Mesendoderm (in vitro differentiated cells): ENCODE measurements at places on chromosomes 16 and 17.

GRCh38 chr17:332558-333322, 19.9 kb downstream of the RPH3AL start:
- peak; percentile 62 for DNase-seq

GRCh38 chr17:47224966-47225365, 15.8 kb downstream of the MYL4 start:
- DNase-seq = no peak

DNA sequence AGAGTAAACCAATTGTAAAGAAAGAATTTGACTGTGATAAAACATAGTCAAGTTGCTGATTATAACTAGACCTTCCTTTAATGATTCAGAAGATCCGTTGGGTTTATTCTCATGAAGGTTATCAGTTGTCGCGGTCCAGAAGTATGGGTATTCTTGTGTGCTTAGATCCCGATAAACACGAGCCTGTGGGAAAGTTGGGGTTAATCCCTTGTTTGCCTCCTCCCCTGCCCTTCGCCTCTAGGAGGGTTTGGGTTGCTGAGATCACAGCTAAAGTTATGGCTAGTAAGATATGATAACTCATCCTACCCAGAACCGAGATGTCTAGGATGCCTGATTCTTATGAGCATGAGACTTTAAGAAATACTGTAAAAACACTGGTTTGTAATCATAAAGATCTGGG, 66.8 kb downstream of the GPRC5B start:
- DNase-seq = no peak

DNA sequence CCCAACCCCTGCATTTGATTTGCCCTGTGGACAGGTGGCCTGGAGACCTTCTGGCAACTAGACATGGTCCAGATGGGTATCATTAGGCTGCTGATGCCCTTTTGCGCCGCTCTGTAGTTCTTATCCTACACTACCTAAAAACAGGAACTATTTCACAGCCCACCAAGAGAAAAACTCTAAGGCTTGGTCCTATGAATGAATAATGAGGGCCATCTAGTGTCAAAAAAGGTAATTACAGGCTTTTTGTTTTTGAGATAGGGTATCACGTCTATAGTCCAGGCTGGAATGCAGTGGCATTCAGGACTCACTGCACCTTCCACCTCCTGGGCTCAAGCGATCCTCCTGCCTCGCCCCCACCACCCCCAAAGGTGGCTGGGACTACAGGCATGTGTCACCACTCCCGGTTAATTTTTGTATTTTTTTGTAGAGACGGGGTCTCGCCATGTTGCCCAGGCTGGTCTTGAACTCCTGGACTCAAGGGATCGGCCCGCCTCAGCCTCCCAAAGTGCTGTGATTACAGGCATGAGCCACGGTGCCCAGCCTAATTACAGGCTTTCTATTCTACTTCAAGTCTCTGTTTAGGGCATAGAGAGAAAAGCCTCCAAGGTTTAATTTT, 20.9 kb downstream of the COIL start:
- DNase-seq = peak; percentile 80

DNA sequence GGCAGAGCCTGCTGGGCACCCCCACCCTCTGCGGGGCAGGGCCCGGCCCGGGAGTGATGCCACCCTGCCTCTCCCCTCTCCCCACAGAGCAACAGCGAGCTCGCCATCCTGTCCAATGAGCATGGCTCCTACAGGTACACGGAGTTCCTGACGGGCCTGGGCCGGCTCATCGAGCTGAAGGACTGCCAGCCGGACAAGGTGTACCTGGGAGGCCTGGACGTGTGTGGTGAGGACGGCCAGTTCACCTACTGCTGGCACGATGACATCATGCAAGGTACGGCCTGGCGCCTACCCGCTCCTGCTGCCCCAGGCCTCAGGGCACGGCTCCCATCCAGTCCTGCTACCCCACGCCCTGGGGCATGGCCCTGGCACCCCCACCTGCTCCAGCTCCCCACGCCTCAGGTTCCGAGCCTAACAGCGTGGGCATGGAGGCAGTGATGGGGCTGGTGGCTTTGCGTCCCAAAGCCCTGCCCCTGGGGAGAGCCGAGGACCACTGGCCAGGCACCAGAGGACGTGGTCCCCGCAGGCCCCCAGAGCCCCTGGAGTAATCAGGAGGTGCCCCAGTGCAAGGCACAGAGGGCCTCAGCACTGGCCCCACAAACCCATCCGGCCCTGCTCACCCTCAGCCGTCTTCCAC, 38.4 kb downstream of the TSC2 start:
- no peak for DNase-seq

GRCh38 chr16:57471852-57472664, 9.6 kb downstream of the POLR2C start:
- DNase-seq = no peak

DNA sequence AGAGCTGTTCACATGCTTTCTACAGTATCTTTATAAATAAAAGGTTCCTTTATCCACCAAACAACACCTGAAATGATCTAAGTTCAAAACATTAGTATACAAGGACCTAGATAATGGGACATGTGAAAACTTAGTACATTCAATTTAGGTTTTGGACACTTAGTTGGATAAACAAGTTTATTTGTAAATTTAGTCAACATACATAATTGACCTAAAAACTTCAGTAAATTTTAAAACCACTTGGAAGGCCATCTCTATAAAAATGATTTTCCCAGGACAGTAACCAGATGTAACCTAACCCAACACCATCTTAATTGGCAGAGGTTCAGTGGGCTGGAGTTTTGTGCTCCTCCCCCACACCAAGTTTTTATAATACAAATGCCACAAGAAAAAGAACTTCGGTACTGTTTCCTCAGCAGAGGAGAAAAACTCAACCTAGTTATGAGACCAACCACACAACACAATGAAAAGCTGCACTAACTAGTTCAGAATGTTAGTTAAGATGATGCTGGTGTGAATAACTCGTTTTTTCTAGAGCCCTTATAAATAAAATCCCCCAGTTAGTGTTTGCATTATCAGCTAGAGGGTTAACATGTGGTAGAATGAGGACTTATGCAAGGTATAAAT, 7.2 kb upstream of the UNK start:
- no peak for DNase-seq

DNA sequence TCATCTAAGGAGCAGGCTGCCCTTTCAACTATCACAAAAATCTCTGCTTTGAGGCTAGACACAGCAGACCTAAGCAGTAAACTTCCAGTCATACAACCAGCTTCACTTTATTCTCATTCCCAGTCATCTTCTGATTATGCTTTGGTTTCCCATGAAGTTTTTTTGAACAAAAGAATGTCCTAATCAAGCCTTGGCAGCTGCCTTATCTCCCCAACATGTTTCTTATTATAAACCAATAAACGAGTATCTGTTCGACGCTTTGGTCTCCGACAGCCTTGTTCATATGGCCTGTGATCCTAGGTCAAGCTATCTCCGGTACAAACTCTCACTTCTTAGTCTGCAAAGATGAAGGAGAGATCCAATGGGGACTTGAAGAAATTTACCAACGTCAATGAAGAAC, 47.4 kb upstream of the CDYL2 start:
- DNase-seq = no peak

DNA sequence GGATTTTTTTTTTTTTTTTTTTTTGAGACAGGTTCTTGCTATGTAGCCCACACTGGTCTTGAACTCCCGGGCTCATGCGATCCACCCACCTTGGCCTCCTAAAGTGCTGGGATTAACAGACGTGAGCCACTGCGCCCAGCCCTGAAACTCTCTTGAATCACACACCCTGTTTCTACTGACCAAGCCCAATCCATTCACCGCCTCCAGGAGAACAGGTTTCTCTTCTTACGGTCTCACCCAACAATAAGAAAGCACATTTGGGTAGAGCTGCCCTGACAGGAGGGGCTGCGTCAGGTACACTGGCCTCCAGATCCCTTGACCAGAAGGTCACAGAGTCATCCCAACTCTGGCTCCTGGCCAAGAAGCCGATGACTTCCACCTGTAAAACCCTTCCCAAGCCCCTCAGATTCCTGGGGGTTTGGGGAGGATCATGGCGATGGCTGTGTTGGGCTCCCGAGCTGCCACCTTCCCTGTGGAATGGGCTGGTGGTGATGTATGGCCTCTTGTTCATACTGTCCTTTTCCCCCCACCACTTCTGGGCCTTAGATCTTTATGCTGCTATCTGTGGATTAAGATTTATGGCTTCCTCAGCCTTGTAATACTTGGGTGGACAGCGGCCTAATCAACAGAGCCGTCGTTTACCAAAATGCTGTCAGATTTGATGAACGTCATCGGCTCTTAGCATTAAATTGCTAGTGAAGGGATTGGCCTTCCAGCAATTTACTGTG, 89.1 kb downstream of the KATNIP start:
- no peak for DNase-seq

DNA sequence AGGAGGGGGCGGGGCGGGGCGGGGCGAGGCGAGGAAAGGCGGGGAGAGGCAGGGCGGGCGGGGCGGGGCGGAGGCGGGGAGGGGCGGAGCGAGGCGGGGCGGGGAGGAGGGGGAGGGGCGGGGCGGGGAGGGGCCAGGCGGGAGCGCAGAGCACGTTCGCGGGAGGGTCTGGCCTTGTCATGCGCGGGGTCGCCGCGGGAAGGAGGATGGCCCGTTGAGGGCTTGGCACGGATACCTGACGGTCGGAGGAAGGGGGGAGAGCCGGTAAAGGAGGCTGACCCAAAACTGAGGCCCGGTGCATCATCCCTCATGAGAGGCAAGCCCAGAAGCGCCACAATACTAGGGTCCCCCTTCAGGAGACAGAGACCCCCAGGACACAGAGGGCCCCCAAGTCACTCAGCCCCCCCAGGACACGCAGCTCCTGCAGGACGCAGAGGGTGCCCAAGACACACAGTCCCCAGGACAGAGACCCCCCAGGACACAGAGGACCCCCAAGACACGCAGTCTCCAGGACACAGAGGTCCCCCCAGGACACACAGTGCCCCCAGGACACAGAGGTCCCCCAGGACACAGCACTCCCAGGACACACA, 593 bp upstream of the WDR45B start:
- peak; percentile 18 for DNase-seq

- no peak for DNase-seq
Observed at GRCh38 chr16:20766294-20766693, 2.5 kb downstream of the ACSM3 start.

DNA sequence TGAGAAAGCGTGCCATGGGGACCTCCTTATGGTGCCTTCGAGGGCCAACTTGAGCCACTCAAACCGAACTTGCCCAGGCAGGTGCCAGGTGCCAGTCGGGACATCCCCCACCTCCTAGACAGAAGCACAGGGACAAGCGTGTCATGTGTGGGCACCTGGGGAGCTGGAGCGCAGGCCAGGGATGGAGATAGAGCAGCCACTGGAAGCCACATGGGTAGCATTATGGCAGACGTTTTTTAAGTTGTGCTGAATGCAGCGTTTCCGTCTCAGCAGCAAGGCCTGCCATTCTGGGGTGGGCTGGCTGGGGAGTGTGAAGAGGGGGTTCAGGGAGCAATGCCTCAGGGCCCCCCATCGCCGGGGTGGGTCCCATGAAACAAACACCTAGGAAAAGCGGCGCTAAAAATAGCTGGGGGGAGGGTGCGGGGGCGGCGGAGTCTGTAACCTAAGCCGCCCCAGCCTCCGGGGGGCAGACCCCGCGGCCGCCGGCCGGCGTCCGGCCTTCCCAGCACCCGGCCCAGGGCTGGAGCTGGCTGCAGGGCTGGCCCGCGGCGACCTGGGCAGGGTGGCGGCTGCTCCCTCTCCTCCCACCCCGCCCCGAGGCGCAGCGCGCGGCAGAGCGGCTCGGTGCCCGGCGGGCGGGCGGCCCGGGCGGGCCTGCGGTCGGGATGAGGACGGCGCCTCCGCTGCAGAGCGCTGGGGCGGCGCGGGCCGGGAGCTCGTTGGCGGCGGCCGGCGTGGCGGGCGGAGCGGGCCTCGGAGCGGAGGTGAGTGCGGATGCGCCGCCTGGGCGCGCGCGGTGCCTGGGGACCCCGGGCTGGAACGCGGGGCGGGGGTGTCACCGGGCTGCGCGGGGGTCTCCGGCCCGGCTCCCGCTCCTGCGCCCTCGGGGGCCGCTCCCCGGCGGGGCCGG, at the start of gene ZNF469:
ZNF469 (plus strand) TSS at position 469 of the 910 bp plus-strand sequence. CDS start 44,512 bp downstream, outside the sequence.
- no peak for DNase-seq

GRCh38 chr17:50217591-50217990, 16.2 kb upstream of the COL1A1 start:
- DNase-seq = no peak

DNA sequence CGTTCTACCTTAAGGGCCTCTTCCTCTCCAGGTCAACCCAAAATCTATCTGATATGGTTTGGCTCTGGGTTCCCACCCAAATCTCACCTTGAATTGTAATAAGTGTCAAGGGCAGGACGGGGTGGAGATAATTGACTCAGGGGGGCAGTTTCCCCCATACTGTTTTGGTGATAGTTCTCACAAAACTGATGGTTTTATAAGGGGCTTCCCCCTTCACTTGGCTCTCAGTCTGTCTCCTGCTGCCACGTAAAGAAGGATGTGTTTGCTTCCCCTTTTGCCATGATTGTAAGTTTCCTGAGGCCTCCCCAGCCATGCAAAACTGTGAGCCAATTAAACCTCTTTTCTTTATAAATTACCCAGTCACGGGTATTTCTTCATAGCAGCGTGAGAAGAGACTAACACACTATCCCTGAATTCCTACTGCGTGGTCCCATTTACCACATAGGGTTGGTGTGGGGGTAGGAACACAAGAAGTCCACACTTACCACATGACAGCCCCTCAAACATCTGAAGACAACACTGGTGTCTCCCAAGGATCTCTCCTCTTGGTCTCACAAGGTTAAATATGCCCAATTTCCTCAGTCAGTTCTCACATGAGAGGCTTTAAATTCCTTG, 8.2 kb downstream of the COTL1 start:
- no peak for DNase-seq

DNA sequence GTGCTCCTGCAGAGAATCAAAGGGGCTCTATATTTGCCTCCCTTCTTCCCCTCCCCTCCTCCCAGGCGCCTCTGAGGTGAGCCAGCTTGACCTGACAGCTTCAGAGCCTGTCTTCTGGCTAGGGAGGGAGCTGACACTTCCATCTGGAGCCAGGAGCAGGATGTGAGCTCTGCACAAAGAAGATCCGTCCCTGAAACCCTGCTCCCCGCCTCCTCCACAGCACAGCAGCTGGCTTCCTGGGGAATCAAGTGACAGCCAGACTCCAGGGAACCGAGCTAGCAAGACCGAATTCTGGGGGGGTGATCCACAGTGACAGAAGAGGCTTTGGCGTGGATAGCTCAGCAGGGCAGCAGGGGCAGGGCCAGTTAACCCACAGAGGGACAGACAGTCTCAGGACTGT, 37.2 kb downstream of the CCDC182 start:
- DNase-seq = peak; percentile 79

DNA sequence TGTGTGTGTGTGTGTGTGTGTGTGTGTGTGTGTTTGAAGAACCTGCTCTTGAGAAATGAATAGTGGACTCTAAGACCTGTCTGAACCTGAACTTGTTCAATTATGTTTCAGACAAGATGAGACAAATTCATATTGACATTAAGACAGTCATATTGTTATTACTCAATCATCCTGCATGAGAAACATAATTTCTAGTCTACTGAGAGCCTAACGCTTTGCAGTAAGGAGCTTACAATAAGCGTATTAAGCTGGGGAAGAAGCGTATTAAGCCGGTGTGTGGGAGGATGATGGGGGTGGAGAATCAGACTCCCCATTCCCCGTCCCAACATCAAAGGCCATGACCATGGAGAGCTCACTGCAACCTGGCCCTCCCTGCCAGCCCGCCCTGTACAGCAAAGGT, 22.4 kb upstream of the MNT start:
- DNase-seq = no peak

GRCh38 chr17:10063730-10064241, 134.6 kb downstream of the GAS7 start:
- DNase-seq = no peak

- no peak for DNase-seq
Observed at GRCh38 chr16:1791943-1792812, 1.3 kb downstream of the IGFALS start.
